ENCODE measurements at places on chromosomes 1 and 21.

- DNase-seq = no peak
These were observed 1.3 kb upstream of the LIN28A start for GRCh38 chr1:26409191-26409807.

GRCh38 chr1:199747984-199748383, 279.5 kb upstream of the NR5A2 start:
- no peak for DNase-seq

DNA sequence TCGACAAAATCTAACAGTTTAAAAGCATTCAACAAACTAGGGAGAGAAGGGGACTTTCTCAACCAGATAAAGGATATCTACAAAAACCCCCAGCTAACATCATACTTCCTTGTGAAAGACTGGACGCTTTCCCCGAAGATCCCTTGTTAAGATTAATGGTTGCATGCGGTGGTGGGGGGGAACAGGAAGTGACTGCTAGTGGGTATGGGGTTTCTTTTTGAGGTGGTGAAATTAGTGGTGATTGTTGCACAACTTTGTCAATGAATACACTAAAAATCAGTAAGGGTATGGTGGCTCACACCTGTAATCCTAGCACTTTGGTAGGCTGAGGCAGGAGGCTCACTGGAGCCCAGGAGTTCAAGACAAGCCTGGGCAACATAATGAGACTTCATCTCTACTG, 26.9 kb upstream of the EYA3 start:
- DNase-seq = no peak

- DNase-seq = no peak
These were observed 113.5 kb upstream of the COL6A1 start for GRCh38 chr21:45868086-45868485.

DNA sequence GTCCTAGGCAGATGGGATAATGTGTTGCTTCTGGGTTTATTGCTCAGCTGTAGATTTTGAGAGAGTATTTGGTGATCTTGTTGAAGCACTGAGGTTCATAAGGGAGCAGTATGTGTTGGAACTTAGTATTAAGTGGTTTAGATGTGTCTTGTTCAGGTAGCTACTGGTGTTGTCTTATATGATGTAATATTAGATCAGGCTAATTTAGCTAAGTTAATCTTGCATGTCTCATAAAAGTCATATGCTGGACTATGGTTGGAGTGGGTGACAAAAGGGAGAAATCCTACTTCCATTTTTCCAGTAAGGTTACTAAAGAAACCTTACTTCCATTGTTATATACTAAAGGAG, 196.4 kb downstream of the CLEC20A start:
- DNase-seq = no peak

DNA sequence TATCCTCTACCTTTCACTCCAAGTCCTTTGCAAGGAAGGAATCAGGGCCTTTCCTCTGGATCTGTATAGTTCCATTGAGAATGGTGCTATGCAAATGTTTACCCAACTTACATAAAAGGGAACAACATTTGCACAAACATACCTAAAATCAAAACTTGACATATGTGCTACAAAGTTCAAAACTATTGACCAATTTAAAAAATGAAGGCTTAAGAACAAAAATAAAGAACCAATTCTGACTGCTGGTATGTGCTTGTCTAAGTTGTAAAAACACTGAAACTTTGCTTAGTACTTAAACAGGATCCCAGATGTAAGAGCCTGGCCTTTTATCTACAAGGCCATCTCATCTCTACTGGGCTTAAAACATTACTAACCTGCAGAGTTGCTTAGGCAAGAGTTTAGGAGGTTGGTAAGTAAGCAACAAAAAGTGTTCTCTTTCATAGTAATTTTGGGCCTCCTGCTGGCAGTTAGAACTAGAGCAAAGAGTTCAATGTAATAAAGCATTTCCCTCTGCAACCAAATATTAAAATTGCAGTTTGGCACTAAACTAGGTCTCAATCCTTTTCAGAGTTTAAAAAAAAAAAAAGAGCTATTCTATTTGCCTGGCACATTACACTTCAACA, 2.0 kb downstream of the SCMH1 start:
- peak; percentile 31 for DNase-seq

DNA sequence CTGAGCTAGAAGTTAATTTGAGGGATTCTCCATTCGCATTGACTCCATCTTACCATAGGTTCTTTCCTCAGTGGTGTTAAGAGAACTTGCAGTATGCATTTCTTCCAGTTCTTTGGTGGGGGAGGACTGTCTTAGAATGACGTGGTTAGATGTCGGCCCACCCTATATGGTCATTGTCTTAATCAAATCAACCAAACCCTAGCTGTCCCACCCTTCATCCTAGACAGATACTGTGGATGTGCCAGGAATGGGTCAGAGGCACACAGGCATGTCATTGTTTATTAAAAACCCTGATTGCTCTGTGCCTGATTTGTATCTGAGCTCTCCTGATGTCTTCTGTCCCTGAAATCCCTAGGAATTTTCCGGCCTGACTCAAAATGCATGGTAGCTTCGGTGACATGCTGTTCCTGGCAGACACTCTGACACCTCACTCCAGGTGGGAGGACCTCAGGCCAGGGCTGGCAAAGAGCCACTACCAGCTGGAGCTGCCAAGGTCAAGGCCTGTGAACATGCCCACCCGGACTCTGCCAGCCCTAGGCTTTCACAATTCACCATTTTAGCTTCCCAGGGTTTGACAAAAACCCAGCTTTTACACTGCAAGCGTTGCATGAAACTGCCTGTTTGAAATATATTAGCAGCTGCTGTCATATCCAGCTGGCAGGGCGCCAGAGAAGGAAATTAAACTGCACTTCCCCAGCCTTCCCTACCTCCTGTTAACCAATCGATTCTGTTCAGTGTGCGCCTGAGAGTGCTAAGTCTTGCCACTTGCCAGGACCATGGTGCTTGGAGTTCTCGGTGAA, 134.0 kb downstream of the FAM78B start:
- no peak for DNase-seq

DNA sequence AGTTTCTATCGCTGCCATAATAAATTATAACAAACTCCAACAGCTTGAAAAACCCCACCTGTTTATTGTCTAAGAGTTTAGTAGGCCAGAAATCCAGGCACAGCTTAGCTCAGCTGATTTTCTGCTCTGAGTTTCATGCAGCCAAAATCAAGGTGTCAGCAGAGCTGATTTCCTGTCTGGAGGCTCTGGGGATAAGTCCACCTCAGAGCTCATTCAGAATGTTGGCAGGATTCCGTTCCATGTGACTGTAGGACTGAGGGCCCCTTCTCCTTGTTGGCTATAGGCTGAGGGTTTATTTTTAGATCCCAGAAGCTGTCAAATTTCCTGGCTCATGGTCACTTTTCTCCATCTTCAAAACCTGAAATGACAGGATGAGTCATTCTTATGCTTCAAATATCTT, 91.6 kb upstream of the CHODL start:
- DNase-seq = no peak

DNA sequence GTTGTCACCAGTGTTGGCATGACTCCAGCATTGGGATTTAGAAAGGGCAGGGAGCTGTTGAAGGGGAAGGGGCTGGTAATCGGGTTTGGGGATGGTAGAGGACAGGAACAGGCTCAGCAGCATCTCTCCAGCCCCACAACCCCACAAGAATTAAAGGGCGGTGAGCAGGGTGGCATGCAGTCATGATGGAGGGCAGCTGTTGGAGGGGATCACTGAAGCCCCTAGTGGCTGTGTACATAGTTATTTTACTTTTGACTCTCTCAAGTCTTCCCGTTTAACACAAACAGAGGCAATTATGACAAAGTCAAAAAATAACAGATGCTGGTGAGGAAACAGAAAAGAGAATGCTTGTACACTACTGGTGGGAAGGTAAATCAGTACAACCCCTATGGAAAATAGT, 213.8 kb downstream of the URB2 start:
- no peak for DNase-seq

DNA sequence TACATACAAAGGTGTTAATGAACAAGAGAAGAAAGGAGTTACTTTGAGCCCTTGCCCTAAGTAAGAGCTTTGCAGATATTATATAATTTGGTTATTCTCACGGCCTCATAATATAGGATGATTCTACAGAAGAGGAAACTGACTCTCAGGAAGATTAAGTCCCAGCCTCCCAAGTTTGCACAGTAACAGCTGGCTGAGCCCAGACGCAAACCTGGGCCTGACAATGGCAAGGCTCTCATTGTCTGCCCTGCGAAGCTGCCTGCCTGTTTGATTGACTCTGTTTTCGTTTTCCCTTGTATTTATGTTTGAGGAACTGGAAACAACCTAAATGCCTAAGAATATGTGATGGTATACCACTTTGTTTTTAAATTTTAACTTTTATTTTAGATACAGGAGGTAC, 76.2 kb upstream of the PGBD5 start:
- DNase-seq = no peak

DNA sequence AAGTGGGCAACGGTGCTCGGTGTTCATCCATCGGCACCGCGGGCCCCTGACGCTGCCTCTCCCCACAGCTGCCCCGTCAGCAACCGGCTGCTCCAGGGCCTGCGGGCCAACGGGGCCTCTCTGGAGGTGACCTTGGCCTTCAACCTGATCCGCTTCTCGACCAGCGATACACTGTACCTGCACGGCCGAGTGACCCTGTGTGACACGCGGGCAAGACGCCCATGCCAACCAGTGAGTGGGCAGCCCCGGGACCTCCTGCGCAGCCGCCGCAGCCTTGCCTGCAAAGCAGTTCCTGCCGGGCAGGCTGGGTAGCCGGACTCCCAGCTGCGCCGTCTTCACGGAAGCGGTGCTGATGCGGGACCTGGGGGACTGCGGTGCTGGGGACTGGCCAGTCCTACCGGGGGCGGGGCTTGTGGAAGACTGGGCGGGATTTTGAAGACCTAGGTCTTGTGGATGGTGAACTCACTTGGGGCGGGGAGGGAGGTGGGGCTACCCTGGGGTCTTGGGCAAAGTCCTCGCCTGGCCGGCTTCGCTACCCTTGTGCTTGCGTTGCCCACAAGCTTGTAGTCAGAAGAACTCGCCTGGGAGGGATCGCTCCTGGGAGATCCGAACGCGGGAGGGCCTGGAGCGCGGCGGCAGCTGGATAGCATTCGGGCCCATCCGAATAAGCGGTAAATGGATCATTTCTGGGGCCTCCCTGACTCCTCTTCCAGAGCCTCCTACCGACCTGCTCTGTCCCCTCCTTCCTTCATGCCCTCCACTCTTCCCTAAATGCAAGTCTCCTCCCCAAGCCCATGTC, 8.8 kb upstream of the CEP85 start:
- DNase-seq = no peak

DNA sequence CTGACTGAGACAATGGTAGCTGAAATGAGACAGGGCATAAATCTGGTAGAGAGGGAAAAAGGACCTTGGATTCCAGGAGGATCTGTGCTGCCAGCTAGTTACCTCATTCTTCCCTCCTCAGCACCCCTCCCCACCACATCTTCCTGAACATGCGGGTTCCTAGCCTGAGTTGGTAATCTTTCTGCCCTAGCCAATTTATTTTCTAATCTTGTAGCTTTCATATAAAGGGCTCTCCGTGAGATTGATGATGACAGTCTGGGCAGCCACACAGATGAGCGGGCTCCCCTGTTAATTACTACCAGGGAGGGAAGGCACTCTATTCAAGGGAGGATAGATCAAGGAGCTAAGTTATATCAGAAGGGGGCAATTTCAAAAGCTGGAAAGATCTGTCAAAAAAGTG, 20.2 kb downstream of the ARHGEF11 start:
- DNase-seq = no peak

- DNase-seq = no peak
These were observed 14.8 kb downstream of the KCNN3 start for GRCh38 chr1:154855186-154855851.

- no peak for DNase-seq
These were observed 5.8 kb downstream of the AVPR1B start for GRCh38 chr1:206111271-206111927.

- no peak for DNase-seq
These were observed 217.5 kb downstream of the FAF1 start for GRCh38 chr1:50742523-50742922.

DNA sequence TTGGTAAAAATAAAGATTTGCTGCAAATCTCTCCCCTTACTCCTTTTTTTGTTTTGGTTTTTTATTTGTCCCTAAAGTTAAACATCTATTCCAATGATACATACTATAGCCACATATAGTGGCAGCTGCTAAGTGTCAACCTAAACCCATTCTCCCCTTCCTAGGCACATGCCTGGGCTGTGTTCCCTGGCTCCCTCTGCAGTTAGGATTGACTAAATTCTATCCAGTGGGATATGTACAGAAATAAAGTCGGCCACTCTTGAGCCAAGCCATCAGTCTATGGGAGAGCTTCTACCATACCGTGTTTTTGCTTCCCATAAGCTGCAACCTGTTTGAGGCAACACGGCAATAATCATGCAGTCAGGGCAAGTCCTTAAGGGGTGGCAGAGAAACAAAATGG, 23.6 kb downstream of the MCOLN3 start:
- no peak for DNase-seq

DNA sequence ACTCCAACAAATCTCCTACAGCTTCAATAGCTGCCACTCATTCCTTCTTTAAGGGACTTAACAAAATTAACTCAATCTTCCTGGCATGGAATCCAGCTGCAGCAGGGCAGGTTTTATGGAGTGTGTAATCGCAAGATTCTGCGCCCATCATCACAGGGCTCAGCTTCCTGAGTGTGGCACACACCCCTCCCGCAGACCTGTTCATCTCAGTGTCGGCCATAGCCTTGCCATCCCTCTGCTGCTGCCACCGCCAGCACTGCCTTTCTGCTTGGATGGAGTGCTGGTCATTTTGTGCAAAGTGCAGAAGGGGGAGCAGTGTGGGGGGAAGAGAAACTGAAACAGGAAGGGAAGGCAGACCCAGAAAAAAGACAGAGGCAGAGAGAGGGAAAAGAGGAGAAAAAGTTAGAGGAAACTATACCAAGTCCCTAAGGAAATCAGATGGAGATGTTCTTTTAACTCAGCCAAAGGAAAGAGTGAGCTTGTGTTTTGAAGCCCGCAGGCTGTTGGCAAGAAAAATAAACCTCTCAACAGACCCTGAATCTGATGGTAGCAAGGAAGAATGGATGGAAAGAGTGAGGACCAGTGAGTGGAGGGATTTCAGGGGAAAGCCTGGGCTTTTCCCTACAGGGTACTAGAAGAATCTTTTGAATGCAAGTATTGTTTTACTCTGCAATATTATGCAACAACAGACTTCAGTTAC, 324.2 kb downstream of the SEC16B start:
- no peak for DNase-seq

- DNase-seq = peak; percentile 41
These were observed 6.8 kb upstream of the SLAMF9 start for GRCh38 chr1:159960721-159961381.

- no peak for DNase-seq
These were observed 28.8 kb downstream of the MCOLN2 start for GRCh38 chr1:84968101-84968500.

- no peak for DNase-seq
These were observed 67.5 kb downstream of the DISC1 start for GRCh38 chr1:231694075-231694431.

DNA sequence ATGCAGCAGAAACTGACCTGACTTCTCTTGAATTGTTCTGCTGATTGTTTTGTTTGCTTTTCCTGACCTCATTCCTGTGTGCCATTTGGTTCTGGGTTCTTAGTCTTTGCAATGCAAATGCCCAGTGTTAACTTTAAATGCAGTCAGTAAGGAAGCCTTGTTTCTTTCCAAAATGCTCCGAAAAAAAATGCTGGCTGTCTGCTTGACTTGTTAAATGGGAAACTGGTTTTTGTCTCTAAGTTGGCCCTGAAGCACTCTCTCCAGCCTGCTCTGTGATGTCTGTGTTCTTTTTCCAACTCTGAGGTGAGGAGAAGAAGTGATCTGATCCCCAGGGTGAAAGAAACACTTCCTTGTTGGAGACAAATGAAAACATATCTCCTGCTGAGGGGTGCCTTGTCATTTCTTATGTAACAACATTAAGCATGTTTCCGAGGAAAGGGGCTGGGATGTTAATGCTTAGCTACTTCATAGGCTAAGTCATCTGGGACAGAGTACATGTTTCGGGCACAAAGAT, 256.3 kb upstream of the ADGRL4 start:
- DNase-seq = no peak

Measured in AG04449 (cell line).